ENCODE measurements at places on chromosomes 1 and 21.

- no peak for DNase-seq
Measured at GRCh38 chr1:21365036-21365435, 74.8 kb upstream of the ECE1 start.

GRCh38 chr1:204685236-204686006, at the start of gene LRRN2:
Gene LRRN2 (minus strand): TSS chr1:204685738. CDS start chr1:204619992, 65,746 bp downstream.
- peak; percentile 41 for DNase-seq

- no peak for DNase-seq
Measured at GRCh38 chr1:46618754-46619415, 2.3 kb upstream of the MOB3C start.

GRCh38 chr1:213761845-213762407, 225.8 kb upstream of the PROX1 start:
- no peak for DNase-seq

DNA sequence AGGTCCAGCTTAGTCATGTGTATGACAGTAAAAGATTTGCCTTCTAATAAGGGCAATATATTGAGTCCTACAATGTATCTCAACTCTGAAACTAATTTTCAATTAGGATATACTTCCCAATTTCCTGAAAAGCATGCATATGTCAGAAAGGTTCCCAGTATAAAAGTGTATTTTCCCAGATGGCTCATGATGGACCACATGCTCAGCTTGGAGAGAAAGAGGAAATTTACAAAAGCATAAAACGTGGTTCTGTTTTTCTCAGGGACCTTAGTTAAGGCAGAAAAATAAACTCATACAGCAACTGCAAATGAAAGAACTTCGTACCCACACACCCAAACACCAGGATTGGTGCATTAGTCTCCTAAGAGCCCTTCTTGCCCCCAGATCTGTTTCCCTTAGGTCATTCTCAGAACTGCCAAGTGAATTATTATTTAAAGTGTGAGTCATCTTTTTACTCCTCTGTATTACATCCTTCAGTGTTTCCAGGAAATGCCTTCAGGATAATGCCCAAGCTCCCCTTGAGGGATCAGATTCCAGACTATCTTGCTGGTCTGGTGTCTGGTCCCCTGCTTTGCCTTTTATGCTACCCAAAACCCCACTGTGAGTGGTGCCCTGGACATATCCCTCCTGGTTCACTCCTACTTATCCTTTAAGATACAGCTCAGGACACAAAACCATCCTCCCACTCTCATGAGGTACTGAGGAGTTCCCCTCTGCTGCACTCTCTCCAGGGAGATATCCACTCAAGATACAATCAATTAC, 57.4 kb downstream of the SSX2IP start:
- no peak for DNase-seq

DNA sequence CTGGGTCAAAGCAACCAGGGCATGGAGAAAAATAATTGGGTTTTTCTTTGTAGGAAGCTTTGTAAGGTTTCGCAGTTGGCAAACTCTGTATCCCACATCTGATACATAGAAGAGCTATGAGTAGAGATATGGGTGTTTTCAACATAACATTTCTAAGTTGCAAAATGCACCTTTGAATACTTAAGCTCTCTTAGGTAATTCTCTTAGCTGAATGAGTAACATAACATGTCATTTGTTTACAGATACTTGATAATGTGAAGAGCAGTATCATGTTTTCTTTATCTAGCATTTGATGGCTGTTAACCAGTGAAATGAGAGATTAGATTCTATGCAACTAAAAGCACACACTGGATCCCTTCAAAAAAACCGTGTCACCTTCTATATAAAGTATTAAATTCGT, 21.6 kb downstream of the RAVER2 start:
- no peak for DNase-seq

- DNase-seq: no peak
Measured at GRCh38 chr1:64745181-64745985, 508 bp downstream of the RAVER2 start.

DNA sequence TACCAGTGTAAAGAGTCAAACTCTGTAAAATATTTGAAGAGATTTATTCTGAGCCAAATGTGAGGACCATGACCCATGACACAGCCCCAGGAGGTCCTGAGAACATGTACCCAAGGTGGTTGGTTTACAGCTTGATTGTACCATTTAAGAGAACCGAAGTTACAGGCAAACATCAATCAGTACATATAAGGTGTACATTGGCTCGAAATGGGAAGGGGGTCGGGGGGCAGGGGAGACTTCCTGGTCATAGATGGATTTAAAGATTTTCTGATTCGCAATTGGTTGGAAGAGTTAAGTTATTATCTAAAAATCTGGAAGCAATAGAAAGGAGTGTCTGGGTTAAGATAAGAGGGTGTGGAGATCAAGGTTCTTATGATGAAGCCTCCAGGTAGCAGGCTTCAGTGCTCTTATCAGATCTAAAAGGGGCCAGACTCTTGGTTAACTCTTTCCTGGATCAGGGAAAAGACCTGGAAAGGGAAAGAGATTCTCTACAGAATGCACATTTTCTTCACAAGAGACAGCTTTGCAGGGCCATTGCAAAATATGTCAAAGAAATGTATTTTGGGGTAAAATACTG, 47.5 kb upstream of the NTPCR start:
- no peak for DNase-seq

- DNase-seq: no peak
Measured at GRCh38 chr1:39001516-39002421, 10.7 kb downstream of the AKIRIN1 start.

GRCh38 chr21:29145852-29146453, 15.5 kb downstream of the MAP3K7CL start:
- DNase-seq: no peak

DNA sequence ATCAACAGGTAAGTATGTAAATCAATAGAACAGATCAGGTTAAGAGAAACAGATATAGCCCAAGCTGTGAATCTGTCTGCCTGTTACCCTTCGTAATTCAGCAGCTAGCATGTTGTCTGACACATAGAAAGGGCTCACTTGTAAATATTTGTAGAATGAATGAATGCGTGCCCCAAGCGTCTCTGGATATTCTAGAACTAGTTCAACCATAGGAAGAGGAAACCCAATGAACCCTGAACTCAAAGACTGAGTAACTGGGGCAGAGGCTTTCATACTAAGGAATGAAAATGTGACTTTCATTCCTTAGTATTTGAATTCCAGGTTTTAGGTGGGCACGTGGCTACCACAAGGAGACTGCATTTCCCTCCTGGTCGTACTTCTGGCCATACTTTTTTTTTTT, 60.1 kb upstream of the SMYD2 start:
- no peak for DNase-seq

DNA sequence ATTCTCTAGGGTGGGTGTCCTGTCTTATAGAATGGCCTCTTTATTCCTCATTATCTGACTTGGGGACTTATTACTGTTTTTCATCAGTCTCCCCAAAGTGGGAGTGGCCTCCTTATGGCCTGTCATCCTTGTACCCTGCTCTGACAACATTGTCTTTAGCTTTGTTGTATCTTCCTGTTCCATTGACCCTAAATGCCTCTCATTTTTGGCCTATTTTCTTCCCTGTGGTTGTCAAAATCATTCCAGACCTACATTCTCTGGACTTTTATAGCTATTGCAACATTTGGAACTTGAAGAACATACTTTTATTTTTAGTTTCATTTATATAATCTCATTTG, 9.7 kb downstream of the SFT2D2 start:
- no peak for DNase-seq

GRCh38 chr1:237814319-237814924, 76.3 kb downstream of the ZP4 start:
- peak; percentile 40 for DNase-seq

GRCh38 chr1:183590244-183591191, at the start of gene NCF2:
Gene NCF2 (minus strand): TSS chr1:183590459. CDS start chr1:183590329, 130 bp downstream.
- no peak for DNase-seq

- peak; percentile 12 for DNase-seq
Measured at GRCh38 chr1:14094611-14095400, 394.8 kb downstream of the PRDM2 start.

GRCh38 chr1:243415663-243416408, 160.0 kb downstream of the SDCCAG8 start:
- no peak for DNase-seq

DNA sequence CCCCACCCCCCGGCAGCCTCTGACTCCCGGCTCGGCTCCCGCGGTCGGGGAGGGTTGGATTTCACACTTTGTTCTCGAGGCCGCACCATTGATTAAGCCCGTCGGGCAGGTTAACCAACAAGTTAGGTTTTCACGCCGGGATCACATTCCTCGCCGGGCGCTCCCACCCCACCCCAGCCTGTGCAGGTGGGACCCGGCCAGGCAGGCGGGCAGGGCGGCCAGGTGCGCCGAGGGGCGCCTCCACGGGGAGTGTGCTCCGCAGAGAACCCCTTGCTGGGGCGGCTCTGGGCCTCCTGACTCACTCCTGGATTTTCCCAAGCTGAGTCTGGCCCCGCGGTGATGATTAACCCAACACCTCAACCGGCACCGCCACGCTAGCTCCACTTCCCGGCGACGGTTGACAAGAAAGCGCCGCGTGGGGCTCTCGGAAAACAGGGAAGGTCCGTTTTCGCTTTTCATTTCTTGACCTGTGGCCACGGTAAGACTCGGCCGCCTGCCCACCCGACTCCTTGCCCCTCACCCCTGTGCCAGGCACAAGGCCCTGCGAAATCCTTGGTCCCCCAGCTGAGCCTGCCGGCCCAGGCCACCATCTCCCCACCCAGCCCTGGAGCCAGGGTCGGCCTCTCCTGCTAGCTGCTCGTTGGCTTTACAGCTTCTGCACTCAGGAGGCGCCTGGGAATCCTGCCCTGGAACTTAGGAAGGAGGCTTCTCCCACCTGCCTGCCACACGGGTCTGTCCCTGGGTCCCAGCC, 8.8 kb upstream of the TTLL10 start:
- DNase-seq: no peak

DNA sequence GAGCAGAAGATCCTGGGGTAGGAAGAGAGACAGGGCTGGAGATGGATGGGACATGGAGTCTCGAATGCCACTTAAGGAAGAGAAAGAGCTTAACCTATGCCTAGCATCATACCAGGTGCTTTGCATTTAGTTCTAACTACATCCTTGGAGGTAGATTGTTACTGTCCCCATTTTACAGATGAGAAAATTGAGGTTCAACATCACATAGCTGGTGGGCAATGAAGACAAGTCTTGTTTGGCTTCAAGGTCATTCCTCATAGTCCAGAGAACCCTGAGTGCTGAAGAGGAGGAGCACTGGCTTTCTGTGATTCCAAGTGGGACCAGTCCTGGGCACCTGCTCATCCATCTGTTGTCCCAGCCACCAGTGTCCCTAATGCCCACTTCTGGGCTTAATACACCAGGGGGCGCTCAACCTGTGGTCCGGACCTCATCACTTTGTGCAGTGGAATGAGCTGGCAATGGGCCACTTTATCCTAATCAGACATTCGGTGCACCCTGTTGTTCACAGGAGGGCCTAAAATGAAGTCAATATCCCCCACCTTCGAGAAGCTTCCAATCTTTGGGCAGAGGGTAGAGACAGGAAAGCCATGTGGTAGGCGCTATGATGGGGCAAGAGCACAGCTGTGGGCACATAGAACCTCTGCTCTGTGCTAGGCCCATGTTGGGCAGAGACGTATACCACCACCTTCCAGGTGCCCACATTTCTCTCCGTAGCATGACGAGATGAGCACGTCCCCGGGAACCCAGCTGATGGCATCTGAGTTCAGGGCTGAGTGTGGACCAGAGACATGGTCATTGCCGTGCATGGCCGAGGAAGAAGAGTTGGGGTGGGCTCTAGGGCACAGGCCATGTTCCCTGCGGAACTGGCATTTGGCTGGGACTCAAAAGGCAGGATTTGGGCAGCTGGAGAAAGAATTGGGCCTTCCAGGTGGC, 9.2 kb downstream of the RPS6KA1 start:
- no peak for DNase-seq

DNA sequence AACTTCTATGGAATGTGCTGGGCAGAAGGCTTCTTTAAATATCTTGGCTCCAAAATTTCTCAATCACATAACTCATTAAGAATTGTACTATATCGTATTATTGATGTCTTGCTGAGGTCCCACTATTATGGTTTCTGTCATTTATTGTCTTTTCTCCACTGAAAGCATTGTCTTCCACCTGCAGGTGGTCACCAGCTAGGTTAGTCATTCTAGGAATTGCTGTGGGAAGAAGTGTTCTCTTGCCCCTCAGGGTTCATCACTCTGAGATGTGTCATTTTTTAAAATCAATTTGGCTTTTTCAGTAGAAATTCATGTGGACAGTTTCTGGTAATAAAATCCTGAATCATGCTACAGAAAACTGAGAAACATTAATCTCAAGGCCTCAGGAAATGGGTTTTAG, 66.1 kb downstream of the NCAM2 start:
- no peak for DNase-seq

DNA sequence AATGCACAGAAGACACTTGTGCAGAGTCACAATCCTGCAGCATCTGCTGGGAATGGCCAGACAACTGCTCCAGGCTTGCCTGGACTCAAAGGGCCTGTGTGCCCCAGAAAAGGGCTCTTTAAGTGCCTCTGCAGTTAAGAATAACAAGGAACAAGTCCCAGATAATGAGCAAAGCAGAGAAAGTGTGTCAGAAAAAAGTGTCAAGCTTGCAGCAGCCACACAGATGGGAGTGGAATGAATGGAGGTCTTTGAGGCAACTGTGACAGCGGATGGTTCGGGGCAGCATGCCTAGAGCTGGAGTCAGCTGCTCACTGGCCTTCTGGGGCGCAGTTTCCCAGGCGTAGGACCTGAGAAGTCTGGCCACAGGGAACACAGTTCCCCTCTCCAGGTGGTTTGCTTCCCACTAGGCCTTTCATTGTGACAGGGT, 5.1 kb downstream of the PARP1 start:
- no peak for DNase-seq

DNA sequence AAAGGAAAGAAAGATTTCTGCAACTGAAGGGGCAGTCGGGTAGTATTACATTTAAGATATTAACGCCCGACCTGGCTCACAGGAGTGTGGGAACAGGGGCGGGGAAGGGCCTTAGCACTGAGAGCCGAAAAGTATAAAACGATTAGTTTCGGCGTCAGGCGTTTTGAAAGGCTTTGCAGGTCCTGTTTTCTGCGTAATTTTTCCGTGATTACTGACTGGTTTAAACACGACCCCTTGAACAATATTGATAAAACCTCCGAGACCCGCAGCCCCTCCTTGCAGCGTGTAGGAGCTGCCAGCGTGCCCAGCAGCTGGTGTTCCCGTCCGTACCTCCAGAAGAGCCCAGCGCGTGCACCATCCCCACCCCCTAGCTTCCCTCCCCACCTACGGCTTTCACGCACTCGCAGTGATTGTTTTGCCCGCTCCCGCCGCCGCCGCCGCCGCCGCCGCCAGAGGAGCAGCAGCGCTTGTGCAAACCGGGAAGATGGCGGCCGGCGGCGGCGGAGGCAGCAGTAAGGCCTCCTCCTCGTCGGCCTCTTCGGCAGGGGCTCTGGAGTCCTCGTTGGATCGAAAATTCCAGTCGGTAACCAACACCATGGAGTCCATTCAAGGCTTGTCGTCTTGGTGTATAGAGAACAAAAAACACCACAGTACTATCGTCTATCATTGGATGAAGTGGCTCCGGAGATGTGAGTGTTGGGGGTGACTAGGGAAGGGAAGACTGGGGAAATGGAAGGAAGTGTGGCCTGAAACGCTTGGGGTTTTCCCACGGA, 470 bp downstream of the RPRD2 start:
- DNase-seq: peak; percentile 58

GRCh38 chr1:11650331-11650991, 3.8 kb downstream of the FBXO2 start:
- DNase-seq: peak; percentile 57
